ENCODE measurements at places on chromosomes 5 and 9. TPM values are rescaled to one million over a fixed set of nuclear protein-coding genes. Genes with fewer than 3 reads are reported as not detected.

NOL8 gene
- 21.8 TPM for total RNA-seq

NRG2 gene
- total RNA-seq, result 4.5 TPM

BASP1 gene
- 25.7 TPM for total RNA-seq

SCGB3A2 gene
- total RNA-seq, result not detected

SPAAR gene
- total RNA-seq, result 1.3 TPM
